ENCODE measurements at places on chromosomes 12 and 14.

- no peak for DNase-seq
Measured at GRCh38 chr12:98698603-98699463, 53.7 kb downstream of the APAF1 start.

GRCh38 chr14:69720912-69721311 lies 46.0 kb upstream of the SRSF5 start:
- DNase-seq: no peak

DNA sequence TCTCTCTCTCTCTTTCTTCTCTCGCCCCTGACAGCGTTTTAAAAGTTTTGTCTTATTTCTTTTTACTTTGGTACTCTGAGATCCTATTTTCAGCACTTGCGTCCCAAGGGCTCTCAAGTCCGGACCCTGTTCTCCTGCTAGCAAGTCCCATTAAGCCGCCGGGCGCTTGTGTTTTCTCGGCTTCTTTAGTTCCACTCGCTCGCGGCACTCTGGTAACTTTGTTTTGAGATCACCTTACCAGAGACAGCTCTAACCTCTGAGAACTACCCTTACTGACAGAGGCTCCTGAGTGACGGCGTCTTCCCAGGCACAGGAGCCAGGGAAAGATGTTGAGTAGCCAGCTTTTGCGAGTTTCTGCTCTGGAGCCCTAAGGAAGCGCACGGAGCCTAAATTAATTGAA lies 2.7 kb upstream of the MYF5 start:
- no peak for DNase-seq

DNA sequence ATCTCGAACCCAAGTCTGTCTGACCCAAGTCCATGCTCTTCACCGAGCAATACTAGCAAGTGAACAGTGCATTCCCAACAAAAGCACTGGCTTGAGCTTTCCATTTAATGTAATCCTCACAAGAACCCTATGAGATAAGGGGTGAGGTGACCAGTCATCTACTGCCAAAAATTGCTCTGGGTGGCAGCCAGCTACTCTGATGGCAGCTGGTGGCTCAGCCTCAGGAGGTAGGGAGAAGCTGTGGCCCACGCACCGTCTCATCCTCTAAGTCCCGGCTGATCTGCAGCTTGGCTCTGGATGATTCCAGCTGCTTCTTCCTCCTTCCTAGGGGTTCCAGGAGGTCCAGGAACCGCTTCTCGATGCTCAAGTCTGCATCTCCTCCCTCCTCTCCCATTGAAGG lies 75.2 kb downstream of the PLEKHG3 start:
- no peak for DNase-seq

DNA sequence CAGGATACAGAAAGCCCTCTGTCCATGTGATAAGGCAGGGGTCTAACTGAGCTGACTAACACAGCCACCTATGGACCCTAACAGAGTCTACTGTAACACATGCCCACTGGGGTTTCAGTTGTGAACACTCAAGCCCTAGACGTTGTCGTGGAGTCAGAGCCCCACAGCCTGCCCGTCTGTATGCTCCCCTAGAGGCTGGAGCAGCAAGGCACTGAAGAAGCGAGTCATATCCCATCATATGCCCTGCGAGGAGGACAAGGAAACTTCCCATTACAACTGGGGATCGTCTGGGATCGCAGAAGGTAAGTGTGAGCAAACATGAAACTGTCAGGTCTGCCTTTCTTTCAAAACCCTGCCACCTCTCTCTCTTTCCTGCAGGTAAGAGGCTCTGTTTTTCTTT lies 138.1 kb downstream of the GPR65 start:
- DNase-seq: no peak

DNA sequence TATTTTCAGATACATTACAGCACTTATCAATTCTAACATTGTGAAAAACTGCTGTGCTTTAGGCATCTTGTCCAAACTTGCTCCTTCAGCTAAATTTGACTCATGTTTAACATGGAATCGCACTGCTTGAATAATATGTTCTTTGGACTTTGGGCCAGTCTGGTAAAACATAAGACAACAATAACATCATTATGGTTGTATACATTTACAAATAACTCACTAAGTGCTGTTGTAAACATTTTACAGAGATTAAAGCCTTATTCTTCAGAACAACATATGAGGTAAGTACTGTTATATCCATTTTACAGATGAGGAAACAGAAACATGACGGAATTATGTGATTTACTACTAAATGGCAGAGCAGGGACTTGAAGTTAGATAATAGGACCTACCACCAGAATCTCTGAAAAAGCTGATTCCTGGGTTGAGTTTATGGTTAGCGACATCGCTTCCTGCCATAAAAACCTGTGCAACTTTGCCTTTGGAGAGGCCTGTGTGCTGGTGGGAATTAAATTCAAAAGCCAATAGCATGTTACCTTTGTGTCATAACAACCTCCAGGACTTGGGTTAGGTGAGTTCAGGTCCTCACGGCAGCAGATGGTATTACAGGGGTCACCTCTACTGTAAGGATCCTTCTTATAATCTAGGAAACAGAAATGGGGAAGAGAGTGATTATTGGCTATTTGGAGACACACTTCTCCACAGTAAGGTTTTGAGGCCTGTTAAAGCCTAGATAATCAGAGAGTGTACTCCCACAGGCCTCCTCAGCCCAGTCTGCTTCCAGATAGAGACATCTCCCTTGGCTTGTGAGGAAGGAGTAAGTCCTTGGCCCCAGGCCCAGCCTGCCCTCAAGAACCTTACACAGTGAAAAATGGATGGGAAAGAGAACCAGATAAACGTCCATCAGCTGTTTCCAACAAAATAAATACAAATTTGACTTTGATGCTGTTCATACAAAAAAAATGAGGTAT lies 61.8 kb downstream of the PLBD1 start:
- no peak for DNase-seq

GRCh38 chr14:91835197-91835919 lies 32.0 kb downstream of the TC2N start:
- DNase-seq: no peak

- DNase-seq: no peak
Measured at GRCh38 chr12:124694846-124695497, 127.6 kb upstream of the NCOR2 start.

DNA sequence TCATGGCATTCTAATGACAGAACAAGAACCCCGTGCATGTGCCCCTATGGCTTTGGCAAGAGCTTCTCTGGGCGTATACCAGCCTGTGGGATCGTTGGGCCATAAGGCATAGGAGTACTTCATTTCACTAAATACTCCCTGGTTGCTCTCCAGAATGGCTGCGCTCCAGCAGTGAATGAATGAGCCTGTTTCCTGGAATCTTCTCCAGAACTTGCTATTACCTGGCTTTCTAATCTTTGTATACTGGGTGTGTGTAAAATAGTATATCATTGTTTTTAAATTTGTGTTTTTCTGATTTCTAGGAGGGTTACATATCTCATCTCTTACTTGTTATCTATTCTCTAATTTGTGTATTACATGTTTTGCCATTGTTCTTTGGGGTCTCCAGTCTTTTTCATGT lies 28.6 kb upstream of the EMP1 start:
- DNase-seq: no peak

- peak; percentile 40 for DNase-seq
Measured at GRCh38 chr14:21711360-21711961, 37.8 kb upstream of the OR4E1 start.

- DNase-seq: no peak
Measured at GRCh38 chr14:34632411-34632978, 2.5 kb upstream of the SNX6 start.

DNA sequence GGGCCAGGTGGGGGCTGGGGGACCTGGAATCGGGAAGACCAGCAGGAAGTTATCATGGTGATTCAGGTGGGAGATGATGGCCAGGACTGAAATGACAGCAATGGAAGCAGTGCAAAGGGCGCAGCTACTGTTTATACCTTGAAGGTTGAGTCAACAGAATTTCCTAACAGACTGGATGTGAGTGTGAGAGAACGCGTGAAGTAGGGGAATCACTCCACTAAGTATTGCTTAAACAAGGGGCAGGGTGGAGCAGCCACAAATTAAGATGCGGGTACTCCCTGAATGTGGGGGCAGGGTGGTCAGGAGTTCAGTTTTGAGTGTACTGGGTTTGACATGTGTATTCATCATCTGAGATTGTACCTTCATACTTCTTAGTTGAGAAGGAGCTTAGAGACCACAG lies 45.1 kb downstream of the MYF5 start:
- no peak for DNase-seq

GRCh38 chr12:52203079-52203921 lies 11.5 kb upstream of the KRT80 start:
- DNase-seq: peak; percentile 27

DNA sequence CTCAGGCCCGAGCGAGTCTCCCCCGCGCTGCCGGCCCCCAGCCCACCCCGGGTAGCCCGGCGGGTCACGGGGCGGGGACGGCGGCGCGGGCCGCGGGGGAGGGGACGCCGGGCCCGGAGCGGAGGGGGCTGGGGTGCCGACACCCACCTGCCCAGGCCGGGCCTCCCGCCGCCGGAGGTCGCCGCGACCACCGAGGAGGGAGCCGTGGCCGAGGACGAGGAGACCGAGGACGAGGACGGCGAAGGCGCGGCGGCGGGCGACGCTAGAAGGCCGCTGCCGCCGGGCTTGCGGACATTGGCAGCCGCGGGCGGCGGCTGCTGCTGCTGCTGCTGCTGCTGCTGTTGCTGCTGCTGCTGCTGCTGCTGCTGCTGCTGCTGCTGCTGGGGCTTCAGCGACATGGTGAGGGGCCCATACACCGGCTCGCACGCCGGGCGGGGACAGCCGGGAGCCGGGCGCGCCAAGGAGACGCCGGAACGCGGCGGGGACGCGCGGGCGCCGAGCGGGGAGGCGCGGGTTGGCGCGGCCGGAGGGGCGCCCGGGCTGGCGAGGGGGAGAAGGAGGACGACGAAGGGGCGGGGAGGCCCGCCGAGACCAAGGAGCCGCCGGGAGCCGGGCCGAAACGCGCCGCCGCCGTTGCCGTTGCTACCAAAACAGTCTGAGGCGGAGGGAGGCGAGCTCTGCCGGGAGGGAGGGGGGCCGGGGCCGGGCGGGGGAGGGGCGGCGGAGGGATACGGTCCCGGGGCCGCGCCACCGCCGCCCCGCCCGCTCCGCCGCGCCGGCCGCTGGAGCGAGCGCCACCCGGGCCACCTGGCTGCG lies at the start of gene ATXN2:
TSS of gene ATXN2 (minus strand) at position 679 of the 816 bp plus-strand sequence. CDS start at position 398, 281 bp downstream.
- DNase-seq: peak; percentile 55

DNA sequence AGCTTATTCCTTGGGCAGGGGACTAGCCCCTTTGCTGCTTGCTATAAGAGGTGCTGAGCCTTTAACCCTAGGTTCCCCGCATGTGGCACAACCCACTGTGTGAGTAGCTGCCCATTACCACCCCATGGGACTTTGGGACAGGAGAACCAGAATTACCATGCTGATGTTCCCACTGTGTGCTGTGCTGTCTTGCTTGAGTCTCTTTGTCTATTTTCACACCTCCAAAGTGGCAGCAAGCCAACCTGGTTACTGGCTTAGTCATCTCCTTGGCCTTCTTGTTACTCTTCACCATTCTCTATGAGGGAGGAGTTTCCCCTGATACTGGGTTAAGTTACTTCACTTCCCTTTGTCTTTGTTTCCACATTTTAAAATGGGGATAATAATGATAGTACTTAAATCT lies 73.4 kb upstream of the ETV6 start:
- DNase-seq: no peak

- DNase-seq: no peak
Measured at GRCh38 chr14:66377574-66377973, 108.6 kb upstream of the CCDC196 start.

- no peak for DNase-seq
Measured at GRCh38 chr12:48980953-48981756, 3.0 kb downstream of the WNT1 start.

- DNase-seq: no peak
Measured at GRCh38 chr12:63912651-63913050, 68.2 kb downstream of the SRGAP1 start.

GRCh38 chr14:82490397-82490796 lies 956.7 kb upstream of the SEL1L start:
- no peak for DNase-seq

- no peak for DNase-seq
Measured at GRCh38 chr14:30204431-30204980, 276.9 kb upstream of the PRKD1 start.

GRCh38 chr14:53534841-53535240 lies 381.7 kb upstream of the DDHD1 start:
- DNase-seq: no peak

DNA sequence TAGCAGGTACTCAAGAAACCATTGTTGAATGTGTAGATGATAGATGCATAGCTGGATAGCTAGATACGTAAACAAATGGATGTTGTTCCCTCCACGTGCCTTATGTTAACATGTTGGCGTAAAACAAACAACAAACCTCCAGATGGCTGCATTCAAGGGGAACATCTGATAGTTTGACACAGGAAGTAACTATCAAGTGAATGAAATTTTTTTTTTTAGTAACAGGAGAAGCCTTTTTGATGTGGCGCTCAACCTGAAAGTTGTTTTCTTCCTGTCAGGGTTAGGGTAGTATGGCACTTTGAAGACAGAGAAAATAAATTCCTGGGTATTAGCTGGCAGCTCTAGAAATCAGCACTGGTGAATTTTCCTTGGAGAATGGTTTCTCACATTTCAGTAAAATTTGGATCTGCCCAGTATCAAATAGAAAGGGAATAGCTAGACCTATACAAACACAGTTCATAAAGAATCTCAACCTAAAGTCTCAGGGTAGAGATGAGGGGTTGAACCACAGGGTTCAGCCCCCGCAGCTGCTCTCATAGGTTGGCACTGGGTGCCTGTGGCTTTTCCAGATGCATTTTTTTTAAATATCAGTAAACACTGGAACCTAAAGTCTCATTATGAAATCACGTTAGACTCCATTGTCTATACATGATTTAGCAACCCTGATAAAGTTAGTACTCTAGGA lies 18.8 kb upstream of the RAP1B start:
- no peak for DNase-seq

DNA sequence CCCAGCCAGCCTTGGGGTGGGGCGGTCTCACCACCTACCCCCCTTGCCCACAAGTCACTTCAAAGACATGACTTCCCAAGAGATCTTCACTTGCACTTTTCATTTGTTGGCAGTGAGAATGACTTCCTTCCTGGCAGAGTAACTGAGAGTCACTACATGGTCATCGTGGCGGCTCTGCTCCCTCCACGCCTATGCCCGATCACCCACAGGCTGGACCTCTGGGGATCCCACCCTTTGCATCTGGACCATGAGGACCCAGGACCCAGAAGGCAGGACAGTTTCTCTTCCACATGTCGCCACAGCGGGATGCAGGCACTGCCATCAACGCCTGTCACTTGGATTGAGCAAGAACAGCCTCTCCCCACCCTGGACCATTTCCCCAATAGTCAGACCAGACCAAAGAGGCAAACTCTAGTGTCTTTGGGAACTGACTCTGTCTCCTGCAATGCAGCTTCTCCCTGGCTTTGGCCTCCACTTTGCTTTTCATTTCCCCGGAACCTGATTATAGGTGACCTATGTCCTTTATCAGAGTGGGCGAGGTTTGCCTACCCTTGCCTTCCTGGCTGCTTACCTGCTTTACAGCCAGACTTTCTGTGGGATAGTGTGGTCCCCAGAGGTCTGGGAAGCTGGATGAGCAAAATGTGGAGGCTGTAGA lies 3.6 kb downstream of the VDR start:
- no peak for DNase-seq

GRCh38 chr12:113461666-113462065 lies 10.0 kb downstream of the LHX5 start:
- DNase-seq: no peak

GRCh38 chr14:90521084-90521929 lies 124.5 kb downstream of the CALM1 start:
- peak; percentile 65 for DNase-seq

All from NCI-H1092 treated with DMSO at 0.1 percent for 48 hours (cell line).